ENCODE measurements at places on chromosomes 3 and 15. TPM values are rescaled to one million over a fixed set of nuclear protein-coding genes. Genes with fewer than 3 reads are reported as not detected.

ROPN1 gene
- total RNA-seq = not detected

SYNPR gene
- not detected for total RNA-seq

SCG5 gene
- total RNA-seq = 9.2 TPM

DNA sequence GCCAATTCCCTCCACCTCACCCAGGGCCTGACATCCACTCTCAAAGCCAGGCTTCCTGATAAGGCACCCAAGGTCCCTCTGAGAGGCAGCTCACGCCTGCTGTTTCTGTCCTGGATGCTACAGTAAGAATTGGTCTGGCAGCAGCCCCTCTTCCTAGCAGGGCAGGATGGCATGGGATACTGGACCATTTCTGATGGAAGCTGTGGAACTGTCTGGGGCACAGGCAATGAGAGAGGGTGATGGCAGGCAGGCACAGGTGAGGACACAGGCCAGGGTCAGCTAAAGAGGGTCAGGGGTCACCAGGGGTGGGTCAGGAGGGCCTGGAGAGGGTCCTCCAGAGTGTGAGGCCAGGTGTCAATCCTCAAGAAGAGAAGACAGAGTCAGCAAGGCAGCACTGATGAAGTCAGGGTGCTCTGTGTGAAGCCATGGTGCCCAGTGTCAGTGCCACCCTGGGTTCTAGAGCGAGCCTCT lies 41.9 kb upstream of the SLC41A3 start:
- DNase-seq = no peak

PRSS50 gene
- total RNA-seq = not detected

NDN gene
- total RNA-seq = 194 TPM

CEP97 gene
- total RNA-seq = 34.9 TPM

MB21D2 gene
- 12.7 TPM for total RNA-seq

DNA sequence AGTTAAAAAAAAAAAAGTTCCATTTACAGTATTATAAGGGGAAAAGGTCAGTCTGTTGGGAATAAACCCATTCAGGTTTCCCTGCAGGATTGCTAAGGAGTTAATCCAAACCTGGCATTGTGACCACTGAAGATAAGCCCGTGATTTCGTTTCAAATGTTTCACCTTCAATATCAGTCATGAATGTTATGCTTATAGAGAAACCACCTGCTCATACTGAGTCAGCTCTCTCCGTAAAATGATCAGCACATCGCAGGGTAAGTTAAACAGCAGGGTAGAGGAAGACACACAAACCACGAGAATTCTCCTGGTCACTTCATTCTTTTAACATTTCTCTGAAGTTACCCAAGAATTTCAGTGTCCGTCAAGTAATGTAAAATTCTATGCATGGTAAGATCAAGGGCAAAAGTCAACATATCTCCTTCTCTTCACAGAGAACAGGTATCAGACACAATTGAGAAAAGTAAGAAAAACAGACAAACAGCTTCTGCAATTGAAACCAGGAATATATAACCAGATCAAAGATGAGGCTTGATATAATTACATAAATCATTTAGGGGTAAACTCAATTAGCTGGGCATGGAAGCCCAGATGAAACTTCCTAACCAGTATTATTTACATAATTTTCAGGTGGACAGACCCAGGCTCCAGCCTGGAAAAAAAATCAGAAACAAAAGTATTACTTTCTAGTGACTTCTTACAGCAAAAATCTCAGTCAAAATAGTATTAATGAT lies 67.6 kb upstream of the ARHGEF3 start:
- no peak for DNase-seq

- DNase-seq = no peak
Observed at GRCh38 chr3:99119385-99119784, 217.9 kb upstream of the DCBLD2 start.

DNA sequence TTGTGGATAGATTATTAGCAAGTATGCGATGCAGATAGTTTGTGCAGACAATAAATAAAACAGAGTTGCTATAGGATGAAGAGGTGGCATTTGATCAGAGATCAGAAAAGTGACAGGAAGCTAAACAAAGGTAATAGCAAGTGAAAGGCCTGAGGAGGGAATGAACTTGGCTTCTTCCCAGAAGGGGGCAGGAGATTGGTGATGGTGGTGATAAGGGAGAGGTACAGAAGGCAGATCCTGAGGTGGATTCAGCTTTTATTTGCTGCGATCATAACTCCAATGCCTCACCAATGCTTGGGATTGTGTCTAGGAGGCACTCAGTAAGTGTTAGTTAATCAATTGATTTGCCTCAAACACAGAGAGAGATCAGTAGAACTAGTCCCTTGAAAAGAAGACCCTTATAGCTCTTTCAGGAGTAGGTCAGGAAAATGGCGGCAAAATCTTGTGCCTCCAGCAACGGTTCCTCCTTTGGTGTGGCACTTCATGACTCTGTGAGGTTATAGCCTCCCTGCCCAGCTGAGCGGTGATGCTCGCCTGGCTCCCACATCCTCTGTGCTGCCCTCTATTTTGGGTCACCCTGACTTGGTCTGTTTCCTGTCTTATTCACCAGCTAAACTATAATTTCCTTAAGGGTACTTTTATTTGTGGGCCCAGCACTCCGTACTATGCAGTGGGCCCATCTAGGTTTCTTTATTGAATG lies 37.5 kb downstream of the TGFBR2 start:
- no peak for DNase-seq

- no peak for DNase-seq
Observed at GRCh38 chr15:88790486-88790885, 12.8 kb upstream of the ACAN start.

DNA sequence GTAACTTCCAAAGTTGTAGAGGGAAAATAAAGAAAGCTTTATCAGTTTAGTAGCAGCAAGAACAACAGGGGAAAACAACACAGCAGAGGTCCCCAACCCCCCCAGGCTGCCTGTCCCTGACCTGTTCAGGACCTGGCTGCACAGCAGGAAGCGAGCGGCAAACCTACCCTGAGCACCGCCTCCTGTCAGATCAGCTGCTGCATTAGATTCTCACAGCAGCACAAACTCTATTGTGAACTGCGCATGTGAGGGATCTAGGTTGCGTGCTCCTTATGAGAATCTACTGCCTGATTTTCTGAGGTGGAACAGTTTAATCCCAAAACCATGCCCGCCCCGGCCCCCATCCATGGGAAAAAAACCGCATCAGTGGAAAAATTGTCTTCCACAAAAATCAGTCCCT lies 40.3 kb downstream of the USP50 start:
- no peak for DNase-seq

UBA7 gene
- 17.4 TPM for total RNA-seq

DNA sequence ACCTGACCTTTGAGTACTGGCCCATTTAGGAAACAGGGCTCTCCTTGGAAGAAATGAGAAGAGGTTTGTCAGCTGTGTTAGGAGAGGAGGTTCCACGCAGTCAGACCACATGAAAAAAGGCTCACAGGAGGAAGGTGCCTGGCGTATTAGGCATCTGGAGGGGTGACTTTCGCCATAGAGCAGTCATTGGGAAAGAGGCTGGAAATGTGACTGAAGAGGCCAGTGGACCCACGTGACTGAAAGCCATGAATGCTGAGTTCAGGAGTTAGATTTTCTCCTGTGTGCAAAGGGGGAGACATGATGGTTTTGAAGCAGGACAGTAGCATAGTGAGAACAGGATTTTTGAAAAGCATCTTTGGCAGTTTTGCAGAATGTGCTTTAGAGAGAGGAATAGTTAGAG lies 29.7 kb upstream of the RNF7 start:
- no peak for DNase-seq

- DNase-seq = no peak
Observed at GRCh38 chr3:122681284-122681973, 790 bp downstream of the PARP14 start.

DNA sequence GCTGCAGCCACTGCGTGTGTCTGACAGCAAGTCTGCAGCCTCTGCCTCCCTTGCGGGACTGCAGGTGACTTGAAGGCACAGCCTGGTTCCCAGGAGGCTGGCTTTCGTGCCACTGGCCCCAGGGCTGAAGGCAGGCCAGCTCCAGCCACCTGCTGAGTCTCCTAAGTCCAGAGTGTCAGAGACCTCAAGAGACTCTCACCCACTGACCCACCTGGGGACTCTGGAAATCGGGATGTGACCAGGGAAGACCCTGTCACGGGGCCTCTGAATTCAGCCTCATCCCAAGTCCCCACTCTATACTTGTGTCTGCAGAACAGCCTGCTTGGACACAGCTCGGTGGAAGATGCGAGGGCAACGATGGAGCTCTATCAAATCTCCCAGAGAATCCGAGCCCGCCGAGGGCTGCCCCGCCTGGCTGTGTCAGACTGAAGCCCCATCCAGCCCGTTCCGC lies 16.3 kb downstream of the ISG20 start:
- no peak for DNase-seq

SCN11A gene
- 2.3 TPM for total RNA-seq

DNA sequence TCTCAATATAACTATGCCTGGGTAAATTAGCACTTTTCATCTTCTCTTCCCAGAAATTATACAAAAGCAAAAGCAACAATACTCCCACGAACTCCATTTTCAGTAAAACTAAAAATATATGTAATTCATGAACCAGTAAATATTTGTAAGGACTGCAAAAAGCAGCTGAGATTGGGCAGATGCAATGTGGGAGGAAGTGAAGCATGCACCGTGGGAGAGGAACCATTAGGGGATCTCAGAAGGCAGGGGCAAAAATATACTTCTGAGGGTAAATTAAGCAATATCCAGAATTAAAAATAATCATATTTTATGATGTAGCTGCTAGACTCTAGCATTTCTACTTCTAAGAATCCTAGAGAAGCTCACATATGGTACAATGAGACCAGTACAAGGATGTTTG lies 20.2 kb downstream of the CFAP91 start:
- DNase-seq = no peak
